Left forelimb (tissue), 1 donor: ENCODE measurements at places on chromosomes 16 and 17.

DNA sequence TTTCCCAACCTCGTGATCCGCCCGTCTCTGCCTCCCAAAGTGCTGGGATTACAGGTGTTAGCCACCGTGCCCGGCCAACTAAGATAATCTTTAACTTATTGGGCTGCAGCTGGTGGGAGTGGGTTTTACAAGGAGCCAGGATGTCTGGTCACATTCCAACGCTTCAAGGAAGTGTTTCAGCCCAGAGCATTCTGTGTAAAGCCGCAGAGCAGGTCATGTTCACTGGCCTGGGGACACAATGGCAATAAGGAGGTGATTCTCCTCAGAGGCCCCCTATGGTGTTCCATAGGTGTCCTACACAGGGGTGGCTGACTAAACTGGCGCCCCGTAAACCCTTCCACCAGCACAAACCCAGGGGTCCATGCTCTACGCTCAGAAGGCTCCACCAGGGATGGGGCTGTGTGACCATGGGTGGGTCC lies 1.2 kb downstream of the QPRT start:
- no peak for DNase-seq

GRCh38 chr16:1363501-1364041 lies 11.8 kb downstream of the GNPTG start:
- DNase-seq: no peak

- peak; percentile 47 for DNase-seq
Observed at GRCh38 chr17:82959242-82959930, 119.6 kb upstream of the ZNF750 start.

- DNase-seq: no peak
Observed at GRCh38 chr16:9658164-9658563, 524.1 kb downstream of the GRIN2A start.

GRCh38 chr16:71933913-71934695 lies 38.8 kb downstream of the IST1 start:
- DNase-seq: no peak

- no peak for DNase-seq
Observed at GRCh38 chr17:82297280-82297713, 20.1 kb downstream of the CD7 start.

GRCh38 chr17:4229627-4230541 lies 33.9 kb downstream of the ANKFY1 start:
- DNase-seq: no peak

DNA sequence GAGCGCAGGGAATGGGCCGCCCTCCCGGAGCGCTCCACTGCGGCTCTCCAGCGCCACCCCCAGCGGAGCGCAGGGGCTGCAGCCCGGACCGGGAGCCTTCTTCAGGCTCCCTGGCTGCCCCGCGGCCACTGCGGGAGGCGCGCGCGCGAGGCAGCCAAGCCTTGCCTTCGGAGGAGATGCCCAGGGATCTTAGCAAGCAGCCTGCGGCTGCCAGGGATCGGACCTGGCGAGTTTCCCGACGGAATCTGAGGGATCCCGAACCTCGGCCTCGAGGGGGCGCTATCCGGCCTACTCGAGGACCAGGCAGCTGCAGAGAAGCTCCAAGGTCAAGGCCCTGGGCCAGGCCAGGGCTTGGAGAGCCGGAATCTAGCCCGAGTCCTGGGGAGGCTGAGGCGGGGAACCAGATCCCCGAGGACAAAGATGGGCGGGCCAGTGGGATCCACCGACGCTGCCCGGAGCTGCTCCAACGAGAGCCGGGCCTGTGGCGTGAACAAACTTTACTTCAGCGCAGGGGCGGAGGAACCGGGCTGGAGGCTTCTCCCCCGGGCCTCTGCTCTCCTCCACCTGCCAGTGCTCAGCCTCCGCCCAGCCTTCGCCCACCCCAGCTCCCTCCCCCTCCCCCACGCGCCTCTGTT lies at the start of gene IRX6:
Gene IRX6 (plus strand): TSS at position 567 of the 635 bp plus-strand sequence. CDS start 889 bp downstream, outside the sequence.
- DNase-seq: peak; percentile 73

GRCh38 chr17:48484256-48484655 lies 46.6 kb downstream of the HOXB1 start:
- DNase-seq: no peak

- no peak for DNase-seq
Observed at GRCh38 chr17:80261159-80261894, 675 bp downstream of the RNF213 start.

GRCh38 chr17:43576563-43577229 lies 30.6 kb upstream of the ETV4 start:
- DNase-seq: peak; percentile 82

- DNase-seq: no peak
Observed at GRCh38 chr16:59605706-59606105, 871.6 kb upstream of the GOT2 start.

DNA sequence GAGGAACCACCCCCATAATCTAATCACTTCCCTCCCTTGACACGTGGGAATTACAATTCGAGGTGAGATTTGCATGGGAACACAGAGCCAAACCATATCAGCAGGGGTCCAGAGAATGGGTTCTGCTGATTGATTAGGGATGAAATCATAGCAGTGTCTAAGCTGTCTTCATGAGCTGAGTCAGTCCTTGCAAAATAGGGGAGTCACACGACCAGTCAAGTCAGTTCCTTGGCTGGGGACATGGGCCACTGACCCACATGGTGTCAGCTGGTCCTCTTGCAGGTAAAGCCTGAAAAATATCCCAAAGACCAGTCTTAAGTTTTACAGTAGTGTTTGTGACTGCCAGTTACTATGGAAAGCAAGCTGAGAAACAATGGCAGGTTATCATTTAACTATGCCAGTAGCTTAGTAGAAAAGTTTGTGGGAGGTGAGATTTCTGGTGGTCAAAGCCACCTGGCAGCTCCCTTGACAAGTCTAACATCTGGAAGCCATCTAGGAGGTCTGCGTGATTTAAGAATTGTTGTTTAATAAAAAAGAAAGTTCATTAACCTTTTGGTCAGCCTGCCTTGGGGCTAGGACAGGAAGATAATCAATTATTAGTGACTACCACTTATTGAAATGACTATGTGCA lies 15.7 kb upstream of the ATF7IP2 start:
- DNase-seq: no peak

DNA sequence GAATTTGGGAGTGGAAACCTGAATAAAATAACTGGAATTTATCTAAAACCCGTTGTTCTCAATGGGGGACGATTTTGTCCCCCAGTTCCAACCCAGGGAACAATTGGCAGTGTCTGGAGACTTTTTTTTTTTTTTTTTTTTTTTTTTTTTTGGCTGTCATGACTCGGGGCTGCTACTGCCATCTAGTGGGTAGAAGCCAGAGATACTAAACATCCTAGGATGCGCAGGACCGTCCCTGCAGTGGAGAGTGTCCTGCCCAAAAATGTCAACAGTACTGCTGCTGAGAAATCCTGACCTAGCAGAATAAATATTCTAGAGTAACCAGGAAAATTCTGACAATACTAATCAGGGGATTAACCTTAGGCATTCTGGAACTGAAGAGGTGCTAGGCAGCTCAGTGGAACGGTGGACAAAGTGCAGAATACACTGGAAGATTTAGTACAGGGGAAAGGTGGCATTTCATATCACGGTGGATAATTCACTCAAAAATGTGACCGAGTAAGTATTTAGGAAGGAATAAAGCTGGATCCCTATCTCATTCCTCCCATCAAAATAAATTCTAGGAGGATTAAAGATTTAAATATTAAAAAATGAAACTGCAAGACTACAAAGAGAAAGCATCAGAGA lies 107.6 kb downstream of the SPECC1 start:
- no peak for DNase-seq

DNA sequence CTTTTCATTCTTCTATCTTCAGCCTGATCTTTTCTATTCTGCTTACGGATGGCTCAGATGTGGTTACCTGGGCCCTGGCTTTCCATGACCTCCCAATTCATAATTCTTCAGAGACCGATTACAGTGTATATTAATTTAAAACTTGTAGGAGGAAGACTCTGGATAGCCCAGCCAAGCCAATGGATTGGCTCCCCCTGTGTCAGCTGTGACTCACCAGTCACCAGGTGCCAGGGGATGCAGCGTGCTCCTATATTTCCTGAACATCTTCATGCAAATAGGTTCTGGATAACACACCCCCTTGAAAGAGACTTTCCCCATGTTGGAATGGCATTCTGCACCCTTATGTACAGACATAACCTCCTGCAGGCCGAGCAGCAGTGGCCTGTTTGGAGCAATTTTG lies 208.3 kb upstream of the WSCD1 start:
- DNase-seq: no peak

DNA sequence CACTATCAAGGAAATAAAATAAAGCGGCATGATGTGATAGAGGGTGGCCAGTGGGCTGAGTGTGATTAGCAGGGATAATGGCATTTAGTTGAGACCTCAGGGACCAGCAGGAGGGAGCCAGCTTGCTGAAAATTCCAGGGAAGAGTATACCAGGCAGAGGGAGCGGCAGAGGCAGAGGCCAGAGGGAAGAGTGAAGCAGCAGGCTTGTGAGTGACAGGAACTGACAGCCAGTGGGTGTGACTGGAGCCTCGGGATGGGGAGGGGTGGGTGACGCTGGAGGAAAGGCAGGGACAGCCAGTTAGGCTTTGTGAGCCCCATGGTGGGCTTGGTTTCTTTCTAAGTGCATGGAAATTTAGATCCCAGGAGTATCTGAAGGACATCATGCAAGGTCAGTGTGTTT lies 209.7 kb upstream of the CACNG3 start:
- DNase-seq: no peak

- DNase-seq: no peak
Observed at GRCh38 chr17:69898601-69899000, 176.4 kb upstream of the KCNJ16 start.

GRCh38 chr16:56192635-56192945 lies 1.3 kb downstream of the GNAO1 start:
- no peak for DNase-seq

DNA sequence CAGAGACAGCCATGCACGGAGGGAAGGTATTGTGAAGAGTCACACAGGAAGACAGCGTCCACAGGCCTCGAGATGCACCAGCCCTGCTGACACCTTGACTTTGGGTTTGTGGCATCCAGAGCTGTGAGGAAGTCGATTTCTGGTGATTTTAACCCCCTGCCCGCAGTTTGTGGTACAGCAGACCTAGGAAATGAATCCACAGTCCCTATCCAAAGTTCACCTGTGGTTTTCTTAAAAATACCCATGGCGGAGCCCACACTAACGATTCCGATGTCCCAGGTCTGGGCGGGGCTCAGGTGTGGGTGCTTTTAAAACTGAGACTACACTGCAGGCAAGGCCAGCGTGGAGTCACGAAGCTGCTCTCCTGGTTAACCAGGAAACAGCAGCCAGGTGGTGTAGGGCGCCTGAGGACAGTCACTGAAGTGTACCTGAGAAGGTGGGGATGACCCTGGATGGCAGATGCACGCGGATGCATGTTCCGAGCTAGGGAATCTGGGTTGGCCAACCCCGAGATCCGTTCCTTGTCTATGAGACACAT lies 14.4 kb upstream of the MEAK7 start:
- DNase-seq: no peak

DNA sequence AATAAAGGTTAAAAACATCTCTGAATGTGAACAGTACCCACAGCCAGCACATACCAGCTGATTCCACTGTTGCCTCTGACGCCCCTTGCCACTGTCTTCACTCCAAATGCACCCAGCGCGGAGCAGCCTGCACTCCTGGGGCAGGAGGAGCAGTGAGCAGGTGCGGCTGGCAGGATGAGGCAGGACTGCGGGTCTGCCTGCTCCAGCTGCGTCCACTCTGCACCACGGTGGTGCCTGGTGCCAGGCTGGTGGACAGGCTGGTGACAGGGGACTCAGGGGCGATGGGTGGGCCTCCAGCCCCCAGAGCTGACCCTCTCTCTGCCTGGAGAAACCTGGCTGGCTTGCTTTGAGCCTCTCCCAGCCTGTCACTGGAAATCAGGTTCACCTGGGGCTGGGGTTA lies 9.4 kb downstream of the RAB40B start:
- DNase-seq: no peak
